ENCODE measurements at places on chromosomes 1 and 21. TPM values are rescaled to one million over a fixed set of nuclear protein-coding genes. Genes with fewer than 3 reads are reported as not detected.

Gene S100A9
- 41.9 TPM for polyA plus RNA-seq

DNA sequence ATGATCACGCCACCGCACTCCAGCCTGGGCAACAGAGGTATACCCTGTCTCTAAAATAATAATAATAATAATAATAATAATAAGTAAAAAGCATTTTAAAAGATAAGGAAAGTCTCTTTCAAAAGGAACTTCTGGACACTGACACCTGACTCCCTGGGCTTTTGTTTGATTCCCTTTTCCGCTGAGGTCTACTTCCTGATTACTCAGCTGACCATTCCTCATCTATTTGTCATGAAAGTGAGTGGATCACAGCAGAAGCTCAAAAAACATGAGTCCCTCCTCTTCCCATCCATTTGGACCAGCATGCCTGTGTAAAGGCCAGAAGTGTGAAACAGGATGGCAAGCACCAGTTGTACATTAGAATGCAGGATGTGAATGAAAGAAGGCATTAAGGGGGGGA lies 61.1 kb upstream of the FBXO28 start:
- H3K36me3 ChIP-seq = no peaks in the 10 kb centered on the region
- no peaks in the 10 kb centered on the region for H3K4me1 ChIP-seq
- no peak overlapping the region for H3K27ac ChIP-seq

GRCh38 chr21:26710155-26710554 lies 135.1 kb downstream of the ADAMTS1 start:
- no peaks in the 10 kb centered on the region for H3K27me3 ChIP-seq
- H3K27ac ChIP-seq = no peak overlapping the region
- H3K36me3 ChIP-seq = no peaks in the 10 kb centered on the region
- no peak for DNase-seq
- no peaks in the 10 kb centered on the region for H3K4me1 ChIP-seq

DNA sequence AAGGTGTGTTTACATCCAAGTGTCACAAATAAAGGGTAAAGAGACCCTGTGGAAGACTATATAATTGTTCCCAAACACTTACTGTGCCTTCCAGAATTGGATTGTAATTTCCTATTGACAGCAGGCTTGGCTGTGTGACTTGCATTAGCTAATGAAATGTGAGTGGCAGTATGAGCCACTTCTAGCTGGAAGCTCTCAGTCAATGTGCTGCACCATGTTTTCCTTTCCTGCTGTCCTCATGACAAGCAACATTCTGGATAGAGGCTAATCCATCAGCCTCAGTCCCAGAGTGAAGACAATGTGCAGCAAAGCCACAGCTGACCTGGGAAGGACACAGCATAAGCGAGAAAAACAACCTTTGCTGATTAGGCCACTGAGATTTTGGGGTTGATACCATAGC lies 5.9 kb upstream of the FOXJ3 start:
- no peak overlapping the region for H3K27ac ChIP-seq
- H3K4me1 ChIP-seq = no peaks in the 10 kb centered on the region
- no peak for DNase-seq
- H3K36me3 ChIP-seq = no peaks in the 10 kb centered on the region
- no peak overlapping the region for H3K4me3 ChIP-seq

GRCh38 chr1:224735159-224735558 lies 119.0 kb downstream of the CNIH3 start:
- H3K4me1 ChIP-seq = no peaks in the 10 kb centered on the region
- H3K27ac ChIP-seq = no peak overlapping the region
- H3K36me3 ChIP-seq = no peaks in the 10 kb centered on the region

DNA sequence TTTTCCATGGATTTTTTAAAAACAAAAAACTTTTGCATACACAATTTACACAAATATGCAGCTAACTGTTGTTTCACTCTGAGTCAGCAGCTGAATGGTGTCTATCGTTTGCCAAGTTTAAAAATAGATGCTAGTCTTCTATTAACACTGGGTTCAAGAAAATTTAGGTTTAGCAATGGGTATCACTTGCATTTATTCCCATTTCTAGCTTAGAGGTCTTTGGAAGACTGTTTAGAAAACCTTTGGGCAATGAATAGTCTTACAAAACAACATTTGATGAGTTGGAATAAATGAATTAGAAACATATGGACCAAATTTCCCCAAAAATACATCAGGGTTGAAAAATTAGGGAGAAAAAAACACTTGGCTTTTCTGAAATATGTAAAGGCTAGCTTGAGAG lies 165.8 kb downstream of the LYPLAL1 start:
- no peak for DNase-seq
- H3K27ac ChIP-seq = no peak overlapping the region
- no peaks in the 10 kb centered on the region for H3K27me3 ChIP-seq
- H3K4me1 ChIP-seq = no peaks in the 10 kb centered on the region
- no peak overlapping the region for H3K4me3 ChIP-seq
- no peaks in the 10 kb centered on the region for H3K36me3 ChIP-seq

Gene FCRL1
- not detected for polyA plus RNA-seq

Gene CDCA8
- 0.71 TPM for polyA plus RNA-seq

DNA sequence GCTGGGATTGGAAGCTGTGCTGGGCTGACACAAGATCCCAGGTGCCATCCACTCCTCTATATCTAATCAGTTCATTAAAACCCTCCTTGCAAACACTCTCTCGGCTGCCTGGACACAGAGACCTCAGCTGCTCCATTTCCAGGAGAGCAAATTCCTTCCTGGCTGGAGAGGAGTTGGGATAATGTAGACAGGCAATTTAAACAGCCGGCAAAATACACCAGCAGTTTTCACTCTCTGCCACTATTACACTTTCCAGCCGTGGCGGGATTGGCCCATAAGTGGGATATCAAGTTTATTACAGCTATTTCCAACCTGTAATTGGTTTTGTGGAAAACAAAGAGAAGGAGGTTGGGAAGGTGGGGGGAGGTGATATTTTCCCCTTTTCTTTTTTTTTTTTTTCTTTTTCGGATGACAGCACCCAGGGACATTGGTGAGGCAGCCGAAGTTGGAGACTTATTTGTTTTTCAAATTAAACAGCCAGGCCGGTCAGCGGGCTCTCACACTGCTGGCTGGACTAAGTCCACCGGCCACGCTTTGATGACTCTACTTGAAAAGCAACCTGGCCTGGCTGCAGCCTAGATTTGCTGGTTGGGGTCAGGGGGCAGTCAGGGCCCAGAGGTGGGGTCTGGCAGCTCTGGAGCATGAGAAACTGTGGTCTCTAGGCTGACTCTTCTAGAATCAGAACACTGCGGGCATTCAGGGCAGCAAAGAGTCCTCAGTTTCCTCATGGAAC lies 177.4 kb downstream of the IGSF21 start:
- no peaks in the 10 kb centered on the region for H3K36me3 ChIP-seq
- DNase-seq = peak; percentile 66
- H3K4me1 ChIP-seq = peaks cover 4% of the 10 kb centered on the region
- no peak overlapping the region for H3K27ac ChIP-seq

DNA sequence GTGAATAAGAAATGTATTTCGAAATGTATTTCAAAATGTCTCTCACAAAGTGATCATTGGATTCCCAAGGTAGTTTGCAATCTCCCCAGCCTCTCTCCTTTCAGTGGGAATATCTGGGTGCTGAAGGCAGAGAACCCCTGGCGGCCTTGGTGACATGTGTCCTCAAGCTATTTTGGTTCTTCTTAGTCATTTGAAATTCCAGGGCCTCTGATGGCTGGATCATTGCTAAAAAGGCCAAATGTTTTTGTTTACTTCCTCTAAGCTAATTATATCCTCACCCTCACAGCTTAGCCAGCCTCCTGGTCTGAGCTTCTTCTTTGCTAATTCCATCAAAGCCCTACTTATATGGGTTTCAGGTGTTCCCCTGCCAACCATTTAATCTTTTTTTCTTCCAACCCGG lies 71.2 kb downstream of the LRRC40 start:
- no peaks in the 10 kb centered on the region for H3K36me3 ChIP-seq
- H3K4me1 ChIP-seq = no peaks in the 10 kb centered on the region
- no peak overlapping the region for H3K27ac ChIP-seq
- H3K27me3 ChIP-seq = no peaks in the 10 kb centered on the region
- no peak for DNase-seq

Data from kidney (tissue), 22 donors.